Stimulated activated CD4-positive, alpha-beta T cell treated with anti-CD3 and anti-CD28 coated beads, Interleukin-1b, Interleukin-23, amount 100 ng/mL, for 1 hour (primary cell): ENCODE measurements at places on chromosomes 3 and 15.

DNA sequence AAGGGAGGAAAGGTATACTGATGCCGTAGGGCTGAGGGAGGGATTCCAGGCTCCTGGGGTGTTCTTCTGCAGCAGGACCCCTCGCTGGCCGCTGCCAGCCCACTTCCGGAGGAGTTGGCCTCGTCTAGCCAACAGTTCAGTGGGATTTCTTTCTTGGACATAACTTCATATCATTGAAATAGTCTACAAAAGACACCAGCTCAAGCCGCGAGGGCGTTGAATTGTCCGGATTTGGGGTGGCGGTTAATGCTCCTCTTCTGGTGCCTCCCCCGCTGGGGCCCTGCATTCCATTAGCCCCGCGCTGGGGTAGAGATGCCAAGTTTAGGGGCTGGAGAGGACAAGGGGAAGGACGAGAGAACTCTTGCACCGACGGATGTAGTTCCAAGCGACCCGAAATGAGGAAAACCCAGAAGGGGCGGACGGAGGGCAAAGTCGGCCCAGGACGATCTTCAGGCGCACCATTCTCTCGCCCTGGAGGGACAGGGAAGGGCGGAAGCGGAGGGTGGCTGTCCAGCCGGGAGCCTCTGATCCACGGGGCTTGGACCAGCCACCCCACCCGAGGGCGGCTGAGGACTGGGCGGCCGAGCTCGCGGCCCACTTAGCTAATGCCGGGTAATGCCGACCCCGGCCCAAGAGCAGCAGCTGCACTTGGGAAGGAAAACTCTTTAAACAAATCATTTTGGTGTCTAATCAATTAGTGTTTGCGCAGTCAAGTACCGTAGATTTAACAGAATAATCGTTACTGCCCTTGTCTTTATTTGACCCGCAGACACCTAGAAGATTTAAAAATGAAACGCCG lies 4.7 kb upstream of the ONECUT1 start:
- DNase-seq = no peak

- DNase-seq = no peak
Measured at GRCh38 chr3:191882289-191882688, 421.3 kb downstream of the PYDC2 start.

GRCh38 chr3:169060037-169060436 lies 603.5 kb downstream of the MECOM start:
- DNase-seq = no peak

- DNase-seq = no peak
Measured at GRCh38 chr3:13039213-13039896, 33.9 kb downstream of the IQSEC1 start.

DNA sequence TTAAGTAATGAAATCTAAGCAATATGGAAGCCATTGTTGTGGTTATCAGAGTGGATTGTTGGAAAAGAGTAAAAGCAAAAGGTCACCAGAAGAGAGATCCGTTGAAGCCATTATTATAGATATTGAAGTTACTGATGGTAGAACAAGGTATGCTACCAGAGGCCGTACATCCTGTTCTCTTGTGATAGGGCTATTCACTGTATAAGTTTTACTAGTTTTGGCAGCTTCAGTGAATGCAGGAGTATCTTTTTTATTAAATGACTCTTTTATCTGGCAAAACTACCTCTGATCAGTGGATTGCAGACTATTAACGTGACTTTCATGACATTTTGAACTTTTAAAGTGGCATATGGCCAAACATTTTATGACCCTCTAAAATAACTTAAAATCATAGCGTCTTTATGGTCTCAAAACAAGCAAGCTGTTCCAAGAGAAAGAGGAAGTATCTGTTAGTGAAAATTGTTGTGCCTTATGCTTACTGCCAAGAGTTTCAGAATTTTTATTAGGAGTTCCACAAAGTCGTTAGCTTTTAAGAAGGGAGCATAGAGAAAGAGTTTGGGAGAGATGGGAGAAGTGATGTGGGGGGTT lies 102.9 kb downstream of the LRRC49 start:
- DNase-seq = no peak

- no peak for DNase-seq
Measured at GRCh38 chr3:194439881-194440550, 41.0 kb upstream of the GP5 start.

DNA sequence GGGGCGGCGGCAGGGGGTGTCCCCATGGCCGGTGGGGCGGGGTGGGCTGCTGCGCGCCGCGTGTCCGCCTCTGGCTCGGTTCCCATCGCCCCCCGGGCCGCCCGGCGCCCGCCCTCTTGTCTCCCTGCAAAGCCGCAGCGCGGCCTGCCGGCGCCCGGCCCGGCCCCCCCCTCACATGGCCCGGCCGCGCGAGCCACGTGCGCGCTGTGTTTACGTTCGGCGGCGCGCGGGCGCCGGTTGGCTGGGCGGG lies 502 bp downstream of the NR1D2 start:
- no peak for DNase-seq

DNA sequence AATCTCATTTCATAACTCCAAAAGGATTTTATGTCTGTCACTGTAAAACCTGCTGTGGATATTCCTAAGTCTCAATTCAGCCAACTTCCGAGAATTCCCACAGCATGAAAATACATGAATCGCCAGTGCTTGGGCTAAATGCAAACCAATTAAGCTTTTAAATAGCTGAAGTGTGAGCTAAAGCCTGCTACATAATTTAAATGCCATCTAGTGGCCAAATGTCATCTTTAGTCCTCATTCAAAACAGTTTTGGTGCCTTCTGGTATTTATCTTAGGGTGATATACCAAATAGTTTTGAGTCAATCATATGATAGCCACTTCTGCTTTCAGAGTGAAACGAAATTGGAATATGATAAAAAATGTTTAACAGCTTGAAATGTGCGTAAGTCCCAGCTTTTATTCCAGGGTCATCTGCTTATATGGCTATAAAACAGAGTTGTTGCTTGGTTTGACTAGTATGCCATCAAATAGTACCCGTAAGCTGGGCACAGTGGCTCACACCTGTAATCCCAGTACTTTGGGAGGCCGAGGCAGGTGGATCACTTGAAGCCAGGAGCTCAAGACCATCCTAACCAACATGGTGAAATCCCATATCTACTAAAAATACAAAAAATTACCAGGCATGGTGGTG lies 41.8 kb upstream of the CCNL1 start:
- DNase-seq = no peak

DNA sequence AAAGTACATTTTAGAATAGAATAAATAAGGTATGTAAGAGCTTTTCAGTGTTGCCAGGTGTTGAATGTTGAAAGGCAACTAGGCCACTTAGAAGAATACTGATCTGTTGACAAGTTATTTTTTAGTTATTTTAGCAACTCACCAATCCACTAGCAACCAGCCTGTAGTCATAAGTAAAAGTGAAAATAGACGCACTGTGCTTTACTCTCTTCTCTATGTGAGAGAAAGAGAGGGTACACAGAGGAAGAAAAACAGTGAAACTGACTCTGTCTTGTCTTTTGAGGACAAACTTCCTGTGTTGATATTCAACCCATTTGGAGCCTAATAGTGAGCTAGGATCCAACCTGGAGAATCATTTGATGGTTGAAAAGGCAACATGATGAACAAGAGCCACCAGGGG lies 327.1 kb upstream of the GOLIM4 start:
- DNase-seq = no peak

GRCh38 chr3:131619821-131620220 lies 117.0 kb upstream of the MRPL3 start:
- no peak for DNase-seq

GRCh38 chr15:68565726-68566125 lies 13.1 kb upstream of the CORO2B start:
- no peak for DNase-seq

DNA sequence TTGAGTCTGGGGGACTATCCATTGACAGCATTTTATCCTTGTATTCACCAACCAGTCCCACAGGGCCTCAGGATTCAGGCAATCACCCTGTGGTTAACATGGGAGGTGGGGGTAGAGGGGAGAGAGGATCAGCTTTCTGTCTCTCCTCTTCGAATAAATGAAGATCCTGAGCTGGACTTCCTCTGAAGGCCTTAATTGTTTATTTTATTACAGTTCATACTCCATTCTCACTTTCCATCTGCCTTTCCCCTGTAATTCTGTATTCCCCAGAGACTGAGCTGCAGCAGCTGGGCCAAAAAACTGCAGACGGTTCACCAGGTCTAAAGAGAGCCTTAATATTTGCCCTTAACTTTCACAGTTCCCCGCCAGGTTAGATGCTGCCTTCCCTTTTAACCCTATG lies 11.9 kb downstream of the TAGLN3 start:
- DNase-seq = no peak

DNA sequence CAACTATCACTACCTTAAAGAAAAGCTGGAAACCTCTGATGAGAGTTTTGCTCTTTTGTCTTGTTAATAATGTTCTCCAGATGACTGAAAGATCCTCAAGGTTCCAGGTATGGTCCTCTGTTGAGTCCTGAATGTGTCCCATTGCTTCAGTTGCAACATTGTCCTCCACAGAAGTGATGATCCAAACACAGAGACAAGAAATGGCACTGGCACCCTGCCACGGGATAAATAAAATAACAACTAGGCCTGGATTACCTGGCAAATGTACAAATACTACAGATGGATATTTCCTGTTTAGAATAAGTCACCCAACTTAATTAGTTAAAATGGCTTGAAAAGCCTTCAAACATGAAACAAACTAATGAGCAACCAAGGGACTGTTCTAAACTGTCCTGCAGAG lies 58.3 kb downstream of the EIF3J start:
- no peak for DNase-seq

- no peak for DNase-seq
Measured at GRCh38 chr3:73447111-73447510, 177.6 kb downstream of the PDZRN3 start.

DNA sequence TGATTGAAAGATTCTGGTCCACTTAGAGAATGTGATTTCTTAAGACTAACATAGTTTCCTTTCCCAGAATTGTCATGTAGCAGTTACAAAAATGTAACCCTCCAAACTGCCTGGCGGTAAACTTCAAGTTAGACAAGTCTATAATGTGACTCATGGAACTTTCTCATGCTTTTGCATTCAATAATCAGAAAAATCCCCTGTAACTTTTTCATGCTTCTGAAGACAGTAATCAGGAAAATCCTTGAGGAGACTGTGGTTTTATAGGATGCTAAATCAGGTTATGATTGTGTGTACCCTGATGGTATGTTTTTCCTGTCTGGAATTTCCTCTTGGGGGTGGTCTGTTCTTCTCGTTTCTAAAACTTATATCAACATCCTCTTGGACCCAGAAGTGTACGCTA lies 74.0 kb upstream of the RARB start:
- no peak for DNase-seq

DNA sequence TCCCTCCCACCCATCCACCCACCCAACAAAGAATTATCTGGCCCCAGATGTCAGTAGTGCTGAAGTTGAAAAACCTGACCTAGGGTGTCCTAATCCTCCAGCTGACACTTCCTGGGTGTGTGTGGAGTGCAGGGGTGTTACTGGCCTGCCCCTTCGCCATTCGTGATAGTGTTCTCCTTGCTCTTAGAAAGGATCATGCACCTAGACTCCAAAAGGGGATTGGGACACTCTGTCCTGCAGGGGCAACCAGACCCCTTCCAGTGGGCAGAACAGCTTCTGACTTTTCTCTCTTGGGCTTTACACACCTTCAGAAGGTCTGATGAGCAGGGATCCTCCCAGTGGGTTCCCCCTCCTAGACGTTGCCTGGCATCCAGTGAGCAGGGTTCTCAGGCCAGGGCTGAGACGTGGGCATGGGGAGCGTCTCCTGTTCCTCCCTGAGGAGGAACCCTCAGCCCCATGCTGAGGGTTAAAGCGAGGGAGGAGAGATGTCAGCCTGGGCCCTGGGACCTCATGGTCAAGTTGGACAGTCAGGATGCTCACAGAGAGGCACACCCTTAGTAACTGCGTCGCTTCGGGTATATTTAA lies 75.0 kb downstream of the AAGAB start:
- no peak for DNase-seq

- no peak for DNase-seq
Measured at GRCh38 chr3:60125686-60126085, 1075.9 kb upstream of the CFAP20DC start.
